ENCODE measurements at places on chromosomes 1 and 21.

DNA sequence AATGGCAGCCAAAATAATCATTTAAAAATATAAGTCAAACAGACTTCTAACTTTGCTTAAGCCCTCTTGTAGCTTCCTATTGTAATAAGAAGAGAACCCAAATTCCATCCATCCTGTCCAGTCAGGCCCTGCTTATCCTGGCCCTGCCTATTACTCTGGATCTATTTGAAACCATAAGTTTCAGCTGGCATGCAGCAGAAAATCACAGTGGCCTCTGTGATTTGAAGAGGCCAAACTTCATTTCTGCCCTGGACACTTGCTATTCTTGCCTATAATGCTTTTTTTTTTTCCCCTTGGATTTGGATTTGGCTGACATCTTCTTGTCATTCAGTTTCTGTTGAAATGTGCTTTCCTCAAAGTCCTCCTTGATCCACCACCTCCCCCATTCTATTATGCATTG lies 642.8 kb downstream of the USP25 start:
- no peak for DNase-seq

GRCh38 chr1:1577367-1578011 lies 2.8 kb upstream of the SSU72 start:
- DNase-seq, result no peak

DNA sequence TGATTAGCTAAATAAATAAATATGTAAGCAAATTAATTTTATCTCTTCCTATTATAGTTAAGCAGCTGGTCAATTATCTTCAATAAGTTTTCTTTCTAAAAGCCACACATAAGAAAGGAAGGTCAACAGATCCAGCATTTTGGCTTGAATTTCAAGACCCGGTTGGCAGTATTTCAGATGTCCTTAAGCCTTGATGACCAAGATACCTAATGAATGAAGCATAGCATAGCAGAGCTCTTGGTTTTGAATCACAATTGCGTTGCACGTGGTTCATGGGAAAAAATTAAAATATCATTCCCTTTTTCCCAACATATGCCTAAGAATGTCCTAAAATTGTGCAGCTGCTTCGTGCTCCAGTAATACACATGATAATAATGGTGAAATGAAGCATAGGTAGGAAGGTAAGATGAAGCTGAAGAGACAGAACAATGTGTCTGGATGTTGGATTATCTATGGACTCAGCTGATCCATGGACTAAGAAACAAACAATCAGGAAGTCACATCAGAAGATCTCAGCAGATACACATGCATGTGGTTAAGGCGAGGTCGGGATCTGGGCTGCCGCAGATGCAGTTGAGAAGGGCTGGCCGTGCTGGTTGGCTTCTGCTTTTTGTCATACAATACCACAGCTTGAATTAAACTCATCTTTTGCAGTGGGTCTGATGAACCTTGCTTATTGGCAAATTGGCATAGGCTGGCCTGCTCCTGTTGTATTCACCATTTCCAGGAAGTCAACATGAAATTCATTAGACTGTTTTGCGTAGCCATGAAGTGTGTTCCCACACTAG lies 284.9 kb upstream of the RUNX1 start:
- no peak for DNase-seq

DNA sequence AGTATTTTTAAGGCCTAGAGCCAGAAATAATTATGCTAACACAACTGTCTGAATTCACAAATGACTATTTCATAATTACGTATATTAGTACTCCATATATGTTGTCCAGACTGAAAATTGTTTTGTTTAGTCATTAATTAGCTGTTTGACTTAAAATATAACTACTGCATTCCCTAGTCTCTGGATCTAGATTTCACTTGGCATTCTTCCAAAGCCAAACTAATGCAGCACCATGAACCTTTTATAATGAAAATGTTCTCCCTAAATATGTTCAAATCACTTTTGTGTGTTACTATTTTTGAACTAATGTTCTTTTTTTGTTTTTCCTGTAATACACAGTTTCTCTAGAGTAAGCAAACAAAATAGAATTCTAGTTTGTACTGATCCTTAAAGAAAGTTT lies 46.1 kb downstream of the CAMTA1 start:
- no peak for DNase-seq
